ENCODE measurements at places on chromosomes 7 and 10.
A peak's percentile ranks its signal among the peaks of the same experiment; 100 is the strongest.

- DNase-seq, result no peak
These were observed 6.2 kb upstream of the PIK3CG start for GRCh38 chr7:106858618-106859532.

GRCh38 chr7:43584195-43584586 is 1.3 kb downstream of the STK17A start:
- peak; percentile 36 for DNase-seq

- DNase-seq, result no peak
These were observed 83.5 kb downstream of the MICU1 start for GRCh38 chr10:72542396-72542815.

- DNase-seq, result no peak
These were observed 173.0 kb downstream of the HERPUD2 start for GRCh38 chr7:35521941-35522340.

GRCh38 chr7:107125475-107125874 is 43.3 kb upstream of the HBP1 start:
- DNase-seq, result no peak

GRCh38 chr7:131845573-131846314 is 289.3 kb upstream of the PODXL start:
- DNase-seq, result no peak

GRCh38 chr7:24825381-24825794 is 68.1 kb upstream of the GSDME start:
- DNase-seq, result peak; percentile 8

DNA sequence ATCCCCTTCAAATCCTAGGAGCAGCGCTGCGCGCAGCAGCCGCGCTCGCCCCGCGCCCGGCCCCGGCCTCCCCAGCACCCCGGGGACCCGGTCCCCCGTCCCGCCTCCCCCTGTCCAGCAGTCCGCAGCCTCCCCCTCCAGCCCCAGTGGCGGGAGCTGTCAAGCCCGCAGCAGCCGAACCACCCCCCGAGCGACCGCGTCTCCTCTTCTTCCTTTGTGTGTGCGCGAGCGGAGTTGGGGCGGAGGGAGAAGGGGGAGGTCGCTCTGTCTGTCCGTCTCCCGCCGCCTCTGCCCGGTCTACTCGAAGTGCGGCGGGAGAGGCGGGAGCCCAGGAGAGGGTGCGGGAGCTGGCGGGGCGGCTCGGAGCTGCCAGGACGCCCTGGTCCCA is 375 bp upstream of the CHN2 start:
- DNase-seq, result no peak

- no peak for DNase-seq
These were observed 192.1 kb upstream of the MGMT start for GRCh38 chr10:129274748-129275474.

DNA sequence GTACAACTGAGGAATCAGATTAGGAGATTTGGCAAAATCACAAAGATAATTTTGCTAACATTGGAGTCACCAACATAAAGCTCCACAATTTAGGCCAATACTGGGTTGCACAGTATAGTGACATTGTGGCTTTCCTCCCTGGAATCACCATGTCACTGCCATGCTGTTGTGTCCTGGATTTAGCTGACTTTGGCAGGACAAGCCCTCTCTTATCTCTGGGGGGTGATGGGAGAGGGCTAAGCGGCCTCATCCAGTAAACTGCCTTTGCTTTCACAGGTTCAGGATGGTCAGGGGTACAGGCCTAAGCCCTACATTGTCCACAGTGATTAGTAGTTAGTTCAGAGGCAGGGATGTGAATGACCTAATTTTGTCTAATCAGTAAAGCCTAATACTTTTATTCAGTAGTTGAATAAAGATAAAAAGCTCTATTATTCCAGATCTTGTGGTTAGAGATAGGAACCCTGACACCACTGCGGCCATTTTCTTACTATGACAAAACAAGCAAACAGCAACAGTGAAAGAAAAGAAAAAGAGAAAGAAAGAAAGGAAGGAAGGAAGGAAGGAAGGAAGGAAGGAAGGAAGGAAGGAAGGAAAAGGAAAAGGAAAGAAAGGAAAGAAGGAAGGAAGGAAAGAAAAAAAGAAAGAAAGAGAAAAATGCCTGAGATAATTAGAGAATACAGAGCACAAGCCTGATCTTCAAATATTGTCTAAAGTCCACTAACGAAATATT is 140.1 kb downstream of the ETV1 start:
- no peak for DNase-seq

DNA sequence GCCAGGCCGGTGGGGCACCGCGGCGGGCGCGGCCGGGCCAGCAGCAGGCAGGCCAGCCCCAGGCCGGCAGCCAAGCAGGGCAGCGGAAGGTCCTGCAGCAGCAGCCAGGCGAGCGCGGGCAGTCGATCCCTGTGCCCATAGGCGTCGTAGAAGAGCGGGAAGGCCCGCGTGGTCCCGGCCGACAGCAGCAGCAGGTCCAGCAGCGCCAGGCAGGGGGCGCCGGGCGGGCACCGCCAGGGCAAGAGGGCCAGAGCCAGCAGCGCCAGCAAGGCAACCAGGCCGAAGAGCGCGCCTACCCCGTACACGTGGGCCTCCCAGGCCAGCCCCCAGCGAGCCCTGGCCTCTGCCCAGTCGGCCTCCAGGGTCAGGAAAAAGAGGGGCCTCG is 8.4 kb upstream of the RBM28 start:
- no peak for DNase-seq

DNA sequence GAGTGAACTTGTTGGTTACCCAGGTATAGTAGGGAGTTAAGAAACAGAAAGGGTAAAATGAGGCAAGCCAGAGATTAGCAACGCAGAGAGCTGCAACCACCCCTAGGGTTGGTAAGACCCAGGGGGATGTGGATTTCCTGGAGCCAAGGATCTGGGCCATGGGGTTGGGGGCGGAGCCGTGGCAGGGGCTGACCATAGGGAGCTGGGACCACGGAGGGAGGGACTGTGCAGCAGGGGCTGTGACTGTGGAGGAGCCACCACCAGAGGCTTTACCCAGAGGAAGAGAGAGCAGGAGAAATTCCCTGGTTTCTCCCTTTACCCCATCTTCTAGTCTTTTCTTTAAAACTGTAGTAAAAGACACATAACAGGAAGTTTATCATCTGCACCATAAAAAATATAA is 58.6 kb upstream of the BAIAP2L1 start:
- DNase-seq, result no peak

DNA sequence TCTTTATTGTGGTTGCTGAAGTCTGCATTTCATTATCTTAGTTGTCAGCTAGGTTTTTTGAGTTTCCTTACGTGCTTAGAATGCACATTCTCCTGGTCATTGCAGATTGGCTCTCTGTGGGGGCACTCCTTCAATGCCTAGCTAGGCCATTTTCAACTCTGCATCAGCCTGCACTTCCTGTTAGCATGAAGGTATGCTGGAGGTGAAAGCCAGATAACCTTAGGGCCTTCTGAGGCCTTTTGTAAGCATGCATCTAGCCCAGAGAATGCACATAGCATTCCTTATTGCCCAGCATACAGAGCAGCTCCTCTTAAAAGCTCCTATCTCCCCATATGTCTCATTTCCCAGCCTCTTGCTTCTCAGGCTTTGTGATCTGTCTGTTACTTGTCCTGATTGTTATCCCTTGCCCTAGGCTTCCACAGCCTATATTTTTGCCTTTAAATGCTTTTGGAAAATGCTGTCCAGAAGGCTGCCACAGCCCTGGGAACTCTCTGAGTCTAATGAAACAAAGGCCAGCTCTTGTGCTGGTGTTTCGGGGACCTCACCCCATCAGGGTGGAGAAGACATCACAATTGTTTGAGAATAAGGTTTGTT is 108.1 kb upstream of the IGFBP3 start:
- DNase-seq, result no peak

GRCh38 chr10:100330079-100330478 is at the start of gene PKD2L1:
PKD2L1 (minus strand) TSS chr10:100330228; CDS start chr10:100330103, 125 bp downstream.
- DNase-seq, result no peak

GRCh38 chr7:32079510-32079909 is 9.3 kb upstream of the PDE1C start:
- no peak for DNase-seq

GRCh38 chr7:101952355-101953247 is 135.2 kb downstream of the CUX1 start:
- DNase-seq, result no peak

Measured in lower leg skin (tissue), 4 donors.